ENCODE measurements at places on chromosomes 3 and 15. TPM values are rescaled to one million over a fixed set of nuclear protein-coding genes. Genes with fewer than 3 reads are reported as not detected.

Gene IQCH
- total RNA-seq: 1.2 TPM

Gene ECE2
- not detected for total RNA-seq

Gene KCNMB3
- 1.9 TPM for total RNA-seq

Gene CCR3
- total RNA-seq: 1.9 TPM

Gene FANCD2OS
- not detected for total RNA-seq
